Stimulated activated CD8-positive, alpha-beta memory T cell treated with anti-CD3 and anti-CD28 coated beads, Interleukin-4, amount 100 ng/mL, for 4 hours (primary cell): ENCODE measurements at places on chromosomes 13 and 19.

GRCh38 chr13:23979361-23980159 is 82.3 kb upstream of the C1QTNF9B start:
- DNase-seq = no peak

- no peak for DNase-seq
Observed at GRCh38 chr19:9132422-9132821, 5.7 kb upstream of the OR7G3 start.

DNA sequence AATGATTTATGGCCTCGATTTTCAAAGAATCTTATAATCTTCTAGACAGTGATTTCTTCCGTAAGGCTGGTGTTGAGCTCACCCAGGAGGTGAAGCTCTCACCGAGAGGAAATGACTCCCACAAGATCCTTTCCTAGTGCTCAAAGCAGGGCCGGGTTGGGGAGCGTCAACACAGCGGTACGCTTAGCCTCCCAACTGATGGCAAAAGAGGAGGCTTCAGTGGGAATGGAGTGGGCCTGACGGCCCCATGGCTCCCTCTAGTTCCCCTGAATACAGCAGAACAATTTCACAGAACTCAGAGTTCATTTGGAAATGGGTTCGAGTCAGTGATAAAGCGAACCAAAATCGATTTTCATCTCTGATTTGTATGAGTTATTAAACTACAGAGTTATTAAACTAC is 449.5 kb downstream of the KLF12 start:
- no peak for DNase-seq

DNA sequence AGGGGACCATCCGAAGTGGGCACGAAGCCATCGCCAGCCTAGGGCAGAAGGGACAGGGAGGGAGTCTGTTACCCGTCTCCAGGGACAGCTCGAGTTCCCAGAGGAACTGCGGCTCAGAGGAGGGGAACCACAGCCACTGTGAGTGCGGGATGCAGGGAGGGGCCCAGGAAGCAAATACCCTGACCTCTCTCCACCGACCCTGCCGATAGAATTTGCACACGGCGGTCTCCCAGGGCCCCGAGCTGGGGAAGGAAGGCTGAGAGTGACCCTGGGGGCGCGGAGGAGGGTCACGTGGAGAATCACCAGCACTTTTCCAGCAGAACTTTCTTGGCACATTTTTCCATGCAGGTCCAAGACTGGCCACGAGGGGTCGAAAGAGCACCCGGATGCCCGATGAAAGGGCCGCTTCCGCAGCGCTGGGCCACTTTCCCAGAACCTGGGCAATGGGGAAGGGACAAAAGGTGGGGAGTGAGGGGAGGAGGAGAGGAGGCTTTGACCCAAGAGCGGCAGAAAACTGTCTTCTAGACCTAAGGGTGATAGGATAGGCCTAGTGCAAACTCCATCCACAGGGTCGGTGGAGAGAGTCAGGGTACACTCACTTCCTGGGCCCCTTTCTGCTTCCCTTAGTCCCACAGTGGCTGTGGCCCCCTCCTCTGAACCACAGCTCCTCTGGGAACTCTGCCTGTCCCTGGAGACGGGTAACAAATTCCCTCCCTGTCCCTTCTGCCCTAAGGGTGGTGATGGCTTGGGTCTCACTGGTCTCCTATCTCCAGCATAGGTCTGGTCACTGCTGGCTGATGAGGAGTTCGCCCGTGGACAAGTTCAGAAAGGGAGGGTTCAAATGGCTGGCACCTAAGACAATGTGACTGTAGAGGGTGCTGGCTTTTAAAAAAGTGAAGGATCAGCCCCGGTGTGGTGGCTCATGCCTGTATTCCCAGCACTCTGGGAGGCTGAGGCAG is 5.3 kb upstream of the GPR4 start:
- DNase-seq = no peak

- DNase-seq = no peak
Observed at GRCh38 chr13:25981060-25981459, 70.8 kb downstream of the SHISA2 start.

DNA sequence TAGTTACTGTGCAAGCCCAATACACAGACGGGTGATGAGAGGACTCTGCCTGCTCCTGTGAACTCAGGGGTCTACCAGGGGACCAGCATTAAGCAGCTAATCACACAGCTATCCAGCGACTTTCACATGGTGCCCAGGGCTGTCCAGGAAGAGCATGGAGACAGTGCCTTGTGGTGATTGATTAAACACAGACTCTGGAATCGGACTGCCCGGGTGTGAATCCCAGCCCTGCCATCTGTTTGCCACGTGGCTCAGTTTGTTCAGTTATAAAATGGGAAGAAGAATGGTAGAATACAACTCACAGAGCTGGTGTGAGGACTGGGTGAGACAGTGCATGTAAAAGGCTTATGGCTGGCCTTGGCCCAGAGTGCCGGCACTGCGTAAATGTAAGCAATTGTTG is 42.1 kb upstream of the NPAS1 start:
- no peak for DNase-seq
